ENCODE measurements at places on chromosomes 3 and 15. TPM values are rescaled to one million over a fixed set of nuclear protein-coding genes. Genes with fewer than 3 reads are reported as not detected.

- peaks cover 6% of the 10 kb centered on the region for H3K36me3 ChIP-seq
- DNase-seq = no peak
- no peaks in the 10 kb centered on the region for H3K27me3 ChIP-seq
- no peak overlapping the region for H3K27ac ChIP-seq
- H3K4me3 ChIP-seq = no peak overlapping the region
- no peaks in the 10 kb centered on the region for H3K4me1 ChIP-seq
Observed at GRCh38 chr3:98573181-98573728, 20.2 kb downstream of the CPOX start.

GRCh38 chr15:68151277-68151676 lies 53.9 kb downstream of the CALML4 start:
- H3K4me1 ChIP-seq = no peaks in the 10 kb centered on the region
- no peak overlapping the region for H3K4me3 ChIP-seq
- no peaks in the 10 kb centered on the region for H3K36me3 ChIP-seq

DNA sequence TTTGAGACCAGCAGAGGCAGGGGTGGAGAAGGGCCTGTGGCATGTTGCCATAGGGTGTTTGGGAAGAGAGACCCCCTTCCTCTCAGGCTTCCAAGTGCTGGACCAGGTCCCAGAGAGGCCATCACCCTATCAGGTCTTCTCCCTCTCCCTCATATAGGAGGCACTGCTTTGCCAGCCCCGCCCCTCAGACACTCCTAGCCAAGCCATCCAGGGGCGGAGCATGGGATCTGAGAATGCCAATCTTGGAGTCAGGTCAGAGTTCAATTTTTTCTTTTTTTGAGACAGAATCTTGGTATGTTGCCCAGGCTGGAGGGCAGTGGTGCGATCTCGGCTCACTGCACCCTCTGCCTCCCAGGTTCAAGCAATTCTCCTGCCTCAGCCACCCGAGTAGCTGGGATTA lies 32.7 kb downstream of the CRABP1 start:
- H3K36me3 ChIP-seq = no peaks in the 10 kb centered on the region
- H3K4me3 ChIP-seq = no peak overlapping the region
- no peak overlapping the region for H3K27ac ChIP-seq
- no peak for DNase-seq
- H3K27me3 ChIP-seq = no peaks in the 10 kb centered on the region

- no peak for DNase-seq
- no peaks in the 10 kb centered on the region for H3K36me3 ChIP-seq
- H3K27ac ChIP-seq = no peak overlapping the region
- H3K27me3 ChIP-seq = no peaks in the 10 kb centered on the region
Observed at GRCh38 chr3:163890661-163891060, 1187.6 kb downstream of the SI start.

DNA sequence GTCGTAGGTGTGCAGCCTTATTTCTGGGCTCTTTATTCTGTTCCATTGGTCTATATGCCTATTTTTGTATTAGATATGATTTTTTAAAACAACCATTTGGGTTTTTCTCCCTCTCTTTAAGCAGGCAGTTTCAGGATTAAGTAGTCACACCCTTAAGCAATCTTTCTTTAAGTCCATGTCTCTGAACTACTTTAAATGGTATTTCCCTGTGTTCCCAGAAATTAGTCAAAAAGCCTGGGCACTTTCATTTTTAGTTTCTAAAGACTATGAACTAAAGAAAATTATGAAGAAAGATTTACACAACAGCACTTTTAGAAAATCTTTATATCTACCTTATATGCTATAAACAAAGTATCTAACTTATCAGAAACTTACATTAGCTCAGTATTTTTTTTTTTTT lies 110.3 kb downstream of the FAIM start:
- DNase-seq = no peak
- no peaks in the 10 kb centered on the region for H3K4me1 ChIP-seq
- no peaks in the 10 kb centered on the region for H3K27me3 ChIP-seq
- H3K4me3 ChIP-seq = no peak overlapping the region
- H3K27ac ChIP-seq = no peak overlapping the region

GRCh38 chr3:117252651-117253050 lies 543.1 kb downstream of the TUSC7 start:
- H3K4me1 ChIP-seq = no peaks in the 10 kb centered on the region
- H3K27me3 ChIP-seq = no peaks in the 10 kb centered on the region
- no peak overlapping the region for H3K27ac ChIP-seq
- DNase-seq = no peak

DNA sequence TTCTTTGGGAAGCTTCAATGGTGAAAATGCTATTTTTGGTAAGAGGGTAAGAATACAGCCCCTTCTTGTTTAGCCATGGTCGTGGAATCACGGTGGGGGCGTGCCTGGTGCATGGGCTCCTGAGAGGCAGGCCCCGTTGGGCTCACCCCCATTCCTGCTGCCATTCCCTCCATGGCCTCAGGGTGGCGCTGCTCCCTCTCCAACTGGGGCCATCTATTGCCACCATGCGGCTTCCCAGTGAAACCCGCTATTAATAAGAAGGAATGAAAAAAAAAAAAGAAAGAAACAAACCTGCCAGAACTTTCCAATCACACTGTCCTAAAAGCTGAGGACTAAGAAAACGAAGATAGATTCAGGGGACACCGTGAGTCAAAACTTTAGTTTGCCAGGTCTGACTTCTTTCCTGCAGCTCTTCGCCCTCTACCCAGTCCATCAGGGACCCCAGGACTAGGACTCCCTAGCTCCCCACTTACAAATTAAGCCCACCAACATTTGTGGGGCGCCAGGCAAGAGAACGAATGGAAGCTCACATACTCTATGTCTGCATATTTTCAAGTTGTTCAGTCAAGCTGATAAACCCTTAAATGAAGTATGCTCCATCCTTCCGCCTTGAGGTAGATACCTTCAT lies 30.6 kb upstream of the ABHD2 start:
- H3K36me3 ChIP-seq = no peaks in the 10 kb centered on the region
- no peak overlapping the region for H3K4me3 ChIP-seq
- H3K4me1 ChIP-seq = no peaks in the 10 kb centered on the region
- DNase-seq = peak; percentile 85
- H3K27me3 ChIP-seq = no peaks in the 10 kb centered on the region
- H3K27ac ChIP-seq = no peak overlapping the region

DNA sequence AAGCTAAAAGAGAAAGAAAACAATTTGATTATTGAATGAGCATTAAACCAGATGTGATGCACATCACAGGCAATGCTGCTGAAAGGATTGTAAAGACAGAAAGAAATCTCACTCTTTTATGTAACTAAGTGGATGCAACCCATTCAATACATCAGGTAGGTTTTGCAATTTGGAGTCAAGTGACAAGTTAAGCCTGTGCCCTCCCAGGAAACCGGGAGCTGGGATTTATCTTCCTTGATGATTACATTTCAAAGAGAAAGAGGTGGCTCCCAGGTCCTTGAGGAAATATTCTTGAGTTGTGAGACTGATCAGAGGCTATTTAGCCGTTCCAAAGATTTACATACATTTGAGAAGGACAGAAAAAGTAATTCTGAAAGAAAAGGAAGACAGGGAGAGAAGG lies 219.0 kb upstream of the PROK2 start:
- no peak for DNase-seq
- H3K4me1 ChIP-seq = no peaks in the 10 kb centered on the region
- H3K36me3 ChIP-seq = no peaks in the 10 kb centered on the region
- no peaks in the 10 kb centered on the region for H3K27me3 ChIP-seq
- H3K4me3 ChIP-seq = no peak overlapping the region

DNA sequence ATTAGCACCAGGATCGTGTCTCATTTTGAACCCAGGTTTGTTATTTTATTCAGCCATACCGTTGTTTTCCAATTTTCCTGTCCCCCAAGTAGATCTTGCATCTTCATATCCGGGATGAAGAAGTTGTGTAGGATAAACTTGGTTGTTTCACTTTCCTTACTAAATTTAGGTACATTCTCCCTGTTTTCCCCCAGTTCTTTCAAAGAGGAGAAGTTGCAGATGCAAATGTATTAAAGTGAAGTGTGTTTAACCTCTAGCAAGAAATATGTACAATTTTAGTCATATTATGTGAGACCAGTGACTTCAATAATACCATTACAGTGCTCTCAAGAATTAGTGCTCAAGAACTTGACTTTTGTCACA lies 1.3 kb downstream of the ATXN7 start:
- H3K4me3 ChIP-seq = peak overlapping the region; percentile 92
- no peaks in the 10 kb centered on the region for H3K4me1 ChIP-seq

GRCh38 chr3:54888162-54888561 lies 39.7 kb downstream of the LRTM1 start:
- no peaks in the 10 kb centered on the region for H3K27me3 ChIP-seq
- H3K4me3 ChIP-seq = no peak overlapping the region
- no peaks in the 10 kb centered on the region for H3K4me1 ChIP-seq
- H3K27ac ChIP-seq = no peak overlapping the region
- no peak for DNase-seq
- H3K36me3 ChIP-seq = no peaks in the 10 kb centered on the region

DNA sequence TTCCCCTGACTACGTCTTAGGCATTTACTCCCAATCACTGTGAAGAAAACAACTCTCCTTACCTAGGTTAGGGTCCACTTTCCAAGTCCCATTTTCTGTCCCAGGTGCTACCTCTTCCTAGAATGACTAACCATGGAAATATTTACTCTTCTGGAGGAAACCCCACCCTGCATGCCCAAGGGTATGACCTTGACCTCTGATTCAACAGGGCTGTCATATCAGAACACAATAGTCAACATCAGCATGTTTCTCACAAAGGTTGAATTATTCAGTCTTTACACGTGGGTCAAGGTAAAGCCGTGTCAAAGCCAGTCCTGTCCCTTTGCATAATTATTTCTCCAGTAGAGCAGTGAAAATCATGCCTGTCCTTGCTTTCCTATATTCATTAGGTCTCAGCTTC lies 4.3 kb upstream of the FRMD5 start:
- DNase-seq = no peak
- H3K4me3 ChIP-seq = no peak overlapping the region
- no peaks in the 10 kb centered on the region for H3K4me1 ChIP-seq

DNA sequence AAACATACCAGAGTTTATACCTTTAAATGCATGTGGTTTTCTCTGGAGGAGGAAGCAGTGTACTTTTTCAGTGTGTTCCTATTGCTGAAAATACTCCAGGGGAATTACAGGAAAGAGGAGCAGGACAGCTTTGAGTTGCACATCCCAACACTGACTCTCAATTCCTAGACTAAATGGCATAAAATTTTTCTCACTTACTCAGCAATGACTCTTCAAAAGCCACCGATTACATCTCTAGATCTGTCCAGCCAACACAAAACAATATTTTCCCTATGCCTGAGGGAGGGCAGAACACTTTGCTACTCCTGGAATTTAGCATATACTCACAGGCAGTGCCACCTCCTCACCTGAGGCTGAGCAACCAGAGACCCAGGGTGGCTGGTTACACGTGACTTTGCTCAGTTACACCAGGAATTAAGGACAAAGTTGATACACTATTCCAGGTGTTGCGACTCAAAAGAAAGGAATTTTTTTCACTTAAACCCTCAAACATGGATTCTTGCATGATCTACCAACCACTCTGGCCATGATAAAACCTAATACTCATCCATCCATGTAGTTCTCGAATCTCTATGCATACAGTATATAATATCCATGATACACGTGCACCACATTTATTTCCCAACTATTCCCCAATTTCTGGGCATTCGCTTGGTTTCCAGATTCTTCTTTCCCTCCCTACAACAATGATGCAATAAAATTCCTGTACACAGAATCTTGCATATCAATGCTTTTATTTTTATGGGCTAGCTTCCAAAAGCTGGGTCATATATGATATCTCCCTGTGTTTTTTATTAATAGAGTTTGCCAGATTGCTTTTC lies 194.6 kb downstream of the THRB start:
- H3K4me1 ChIP-seq = peaks cover 4% of the 10 kb centered on the region
- H3K27ac ChIP-seq = no peak overlapping the region
- no peaks in the 10 kb centered on the region for H3K27me3 ChIP-seq
- DNase-seq = no peak
- H3K4me3 ChIP-seq = no peak overlapping the region

PLA2G4D gene
- total RNA-seq = not detected

UBA3 gene
- total RNA-seq = 38.0 TPM

CCDC50 gene
- total RNA-seq = 129 TPM

GPR149 gene
- not detected for total RNA-seq

C3orf20 gene
- total RNA-seq = 0.16 TPM

FGD5 gene
- total RNA-seq = 36.2 TPM

LAMB2 gene
- total RNA-seq = 707 TPM

THRB gene
- 77.9 TPM for total RNA-seq

CLEC3B gene
- total RNA-seq = 96.9 TPM

Data from aorta (tissue), 5 donors.